EH (cell line): ENCODE measurements at places on chromosomes 3 and 15.

DNA sequence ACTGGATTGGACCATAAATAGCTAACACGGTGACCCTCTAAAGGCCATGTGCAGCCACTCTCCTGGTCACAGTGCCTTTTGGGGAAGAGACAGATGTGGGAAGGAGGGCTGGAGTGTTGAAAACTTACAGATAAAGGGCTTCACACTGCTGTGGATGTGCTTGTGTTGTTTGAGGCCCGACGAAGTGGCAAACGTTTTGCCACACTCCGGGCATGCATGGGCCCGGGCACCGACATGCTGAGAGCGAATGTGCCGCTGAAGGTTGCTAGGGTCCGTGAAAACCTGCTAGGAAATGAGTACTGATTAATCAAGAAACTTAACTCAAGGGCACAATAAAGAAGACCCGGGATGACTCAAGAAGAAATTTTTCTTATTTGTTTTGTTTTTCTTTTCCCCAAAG lies 542.6 kb downstream of the MECOM start:
- DNase-seq = no peak

- DNase-seq = no peak
Measured at GRCh38 chr3:151562891-151563290, 102.0 kb upstream of the IGSF10 start.

DNA sequence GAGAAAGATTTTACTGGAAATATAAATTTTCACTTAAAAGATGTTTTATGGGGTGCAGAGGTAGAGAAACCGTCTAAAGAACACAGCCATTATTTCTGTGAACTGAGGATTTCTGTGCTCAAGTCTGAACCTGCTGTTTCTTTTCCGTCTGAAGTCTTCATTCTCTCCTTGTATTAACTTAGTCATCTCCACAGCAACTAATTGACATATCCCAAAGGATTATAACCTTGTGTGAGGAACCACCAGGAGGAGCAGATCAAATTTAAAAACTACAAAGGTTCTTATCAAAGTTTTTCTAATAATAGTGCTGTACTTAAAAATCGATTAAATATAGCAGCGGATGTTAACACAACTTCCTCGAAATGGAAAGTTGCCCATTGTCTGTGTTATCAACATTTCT lies 31.1 kb upstream of the ICE2 start:
- DNase-seq = no peak

DNA sequence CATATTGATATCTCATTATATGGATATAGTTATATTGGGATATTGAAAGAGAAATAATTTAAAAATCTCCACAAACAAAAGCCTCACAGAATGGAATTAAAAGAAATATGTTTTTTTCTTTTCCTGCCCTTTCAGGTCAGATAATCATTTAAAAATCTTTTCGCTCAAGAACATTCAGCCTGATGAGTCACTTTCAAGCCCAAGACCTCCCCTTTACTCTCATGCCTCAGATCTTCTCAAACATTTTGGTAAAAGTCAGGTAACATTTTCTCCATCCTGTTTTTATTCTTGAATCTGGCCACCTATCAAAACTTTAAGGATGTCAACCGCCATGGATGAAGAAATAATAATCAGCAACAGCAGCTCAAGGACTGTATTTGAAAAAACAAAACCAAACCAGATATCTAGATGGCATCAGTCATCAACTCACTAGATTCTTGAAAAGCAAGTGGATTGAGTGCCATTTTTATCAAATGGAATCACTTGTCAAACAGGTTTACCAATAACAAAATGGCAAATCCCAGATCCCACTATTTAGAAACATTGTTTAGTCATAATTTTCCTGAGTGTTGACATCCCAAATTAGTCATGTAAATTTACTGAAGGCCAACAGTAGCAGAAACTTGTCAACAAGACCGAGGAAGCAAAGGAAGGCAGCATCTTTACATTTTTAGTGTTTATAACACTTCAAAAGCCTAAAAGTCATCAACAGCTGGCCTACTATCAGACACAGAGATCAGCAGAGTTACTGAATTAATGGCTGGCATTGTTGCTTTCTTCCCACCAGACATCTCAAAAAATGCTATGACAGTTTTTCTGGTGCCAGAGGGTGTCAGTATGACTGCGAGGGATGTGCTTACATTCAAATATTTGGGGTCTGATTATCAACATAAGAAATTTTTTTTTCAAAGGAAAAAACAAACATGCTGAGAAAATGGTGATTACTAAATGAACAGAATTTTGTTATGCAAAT lies 444.7 kb downstream of the MAGI1 start:
- no peak for DNase-seq

DNA sequence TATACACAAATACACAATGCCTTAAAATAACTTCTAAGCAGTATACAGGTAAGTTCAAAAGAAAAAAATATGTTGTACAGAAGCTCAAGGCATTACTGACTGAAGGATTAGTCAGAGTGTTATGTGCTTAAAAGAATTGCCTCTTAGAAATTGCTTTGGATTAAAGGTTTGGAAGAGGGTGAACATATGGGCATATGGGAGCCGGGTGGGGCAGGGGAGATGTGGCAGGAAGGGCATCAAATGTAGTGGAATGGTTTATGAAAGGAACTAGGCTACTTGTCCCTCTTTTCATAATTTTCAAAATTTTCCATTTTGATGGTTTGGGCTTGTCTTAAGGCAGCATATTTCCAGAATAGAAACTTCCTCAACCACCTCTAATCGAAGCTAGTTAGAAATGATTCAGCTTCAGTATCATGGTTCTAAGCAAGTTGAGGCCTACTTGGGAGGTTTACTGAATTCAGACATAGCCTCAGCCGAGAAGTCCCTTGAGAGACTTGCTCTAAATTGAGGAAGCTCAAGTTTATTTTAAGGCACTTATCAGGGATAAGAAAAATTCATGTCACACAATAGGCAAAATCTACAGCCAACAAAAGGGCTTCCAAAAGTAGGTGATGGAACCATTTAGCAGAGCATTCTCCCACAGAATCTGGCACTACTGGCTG lies 10.1 kb upstream of the GOLGB1 start:
- no peak for DNase-seq
